ENCODE measurements at places on chromosomes 7 and 10. TPM values are rescaled to one million over a fixed set of nuclear protein-coding genes. Genes with fewer than 3 reads are reported as not detected.

Gene MYH16
- 0.18 TPM for total RNA-seq

DNA sequence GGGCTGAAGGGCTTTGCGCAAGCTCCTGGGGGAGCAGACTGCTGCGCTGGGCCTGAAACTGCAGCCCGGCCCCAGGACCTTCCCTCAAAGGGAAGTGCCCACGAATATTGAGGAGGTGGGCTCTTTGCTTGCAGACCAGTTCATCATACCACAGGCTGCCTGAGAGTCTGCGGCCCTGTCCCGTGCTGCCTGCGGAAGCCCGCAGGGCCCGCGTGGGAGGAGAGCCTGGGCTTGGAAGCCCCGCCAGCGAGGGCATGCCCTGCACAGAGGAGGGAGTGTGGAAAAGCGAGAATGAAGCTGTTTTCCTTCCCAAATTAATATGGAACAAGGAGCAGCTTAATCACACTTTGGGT, 83.6 kb upstream of the MKI67 start:
- H3K4me3 ChIP-seq: peak overlapping the region; percentile 4
- H3K36me3 ChIP-seq: no peaks in the 10 kb centered on the region
- no peaks in the 10 kb centered on the region for H3K4me1 ChIP-seq
- H3K27me3 ChIP-seq: no peaks in the 10 kb centered on the region

Gene OR13A1
- total RNA-seq: not detected

DNA sequence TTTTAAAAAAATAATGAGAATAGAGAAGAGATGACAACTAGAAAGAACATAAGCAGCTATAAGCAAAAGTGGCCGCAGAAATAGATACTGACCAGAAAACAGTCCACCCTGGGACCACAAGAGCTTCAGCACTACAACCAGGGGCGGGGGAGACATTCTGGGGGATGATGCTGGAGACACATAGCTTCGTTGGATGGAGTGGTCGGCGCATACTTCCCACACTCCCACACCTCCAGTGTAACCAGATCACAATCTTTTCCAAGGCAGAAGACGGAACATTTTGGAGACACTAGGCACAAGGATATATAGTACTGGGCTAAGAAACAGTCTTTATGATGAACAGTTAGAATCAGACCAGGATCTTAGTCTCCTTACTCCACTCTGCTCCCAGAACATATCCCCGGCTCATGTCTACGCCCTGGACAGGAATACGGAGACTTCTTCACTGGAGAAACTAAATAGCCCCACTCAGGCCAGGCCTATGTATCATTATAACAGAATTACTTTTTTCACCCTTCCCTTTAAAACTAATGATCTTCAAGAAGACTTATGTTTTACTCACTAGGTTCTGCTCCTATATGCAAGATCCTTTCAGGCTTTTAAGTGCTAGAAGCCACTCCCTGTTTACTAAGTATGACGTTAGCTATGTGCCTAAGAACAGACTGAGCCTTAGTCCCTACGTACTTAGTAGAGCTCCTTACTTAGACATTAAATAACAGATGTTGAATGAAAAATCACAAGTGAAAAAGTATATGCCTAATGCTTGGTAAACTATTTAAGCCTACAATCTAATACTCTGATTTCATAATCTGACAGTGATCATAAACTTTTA, 169.6 kb downstream of the SRPK2 start:
- H3K27me3 ChIP-seq: no peaks in the 10 kb centered on the region
- H3K4me1 ChIP-seq: peaks cover 8% of the 10 kb centered on the region
- no peak overlapping the region for H3K4me3 ChIP-seq
- no peaks in the 10 kb centered on the region for H3K36me3 ChIP-seq
- peak; percentile 66 for DNase-seq

- no peak for DNase-seq
- no peaks in the 10 kb centered on the region for H3K4me1 ChIP-seq
- H3K27ac ChIP-seq: no peak overlapping the region
- H3K4me3 ChIP-seq: no peak overlapping the region
- peaks cover 7% of the 10 kb centered on the region for H3K27me3 ChIP-seq
- H3K36me3 ChIP-seq: no peaks in the 10 kb centered on the region
These were observed 28.6 kb downstream of the MRPL32 start for GRCh38 chr7:42960762-42961161.

- no peak overlapping the region for H3K27ac ChIP-seq
- H3K4me1 ChIP-seq: no peaks in the 10 kb centered on the region
- no peak for DNase-seq
- H3K4me3 ChIP-seq: no peak overlapping the region
These were observed 12.6 kb downstream of the AP3M1 start for GRCh38 chr10:74137992-74138391.

Gene FAM241B
- total RNA-seq: 0.18 TPM

Gene TRPV5
- not detected for total RNA-seq

Gene C10orf67
- total RNA-seq: 0.18 TPM

- no peaks in the 10 kb centered on the region for H3K36me3 ChIP-seq
- no peak overlapping the region for H3K27ac ChIP-seq
- peak; percentile 17 for DNase-seq
- no peak overlapping the region for H3K4me3 ChIP-seq
These were observed 61.2 kb upstream of the LRRN3 start for GRCh38 chr7:111029574-111030251.

GRCh38 chr7:91330866-91331265, 66.6 kb downstream of the FZD1 start:
- no peak overlapping the region for H3K27ac ChIP-seq
- no peaks in the 10 kb centered on the region for H3K36me3 ChIP-seq
- no peak for DNase-seq
- no peak overlapping the region for H3K4me3 ChIP-seq

- H3K4me3 ChIP-seq: no peak overlapping the region
- DNase-seq: peak; percentile 45
- H3K4me1 ChIP-seq: 0 out of 2 replicates have a peak, but pooled peaks cover 2% of the 10 kb centered on the region
- H3K27ac ChIP-seq: peak overlapping the region; percentile 35
These were observed 323.6 kb downstream of the BBS9 start for GRCh38 chr7:33452805-33453502.

Gene OR2A12
- not detected for total RNA-seq

Gene VIPR2
- total RNA-seq: not detected

DNA sequence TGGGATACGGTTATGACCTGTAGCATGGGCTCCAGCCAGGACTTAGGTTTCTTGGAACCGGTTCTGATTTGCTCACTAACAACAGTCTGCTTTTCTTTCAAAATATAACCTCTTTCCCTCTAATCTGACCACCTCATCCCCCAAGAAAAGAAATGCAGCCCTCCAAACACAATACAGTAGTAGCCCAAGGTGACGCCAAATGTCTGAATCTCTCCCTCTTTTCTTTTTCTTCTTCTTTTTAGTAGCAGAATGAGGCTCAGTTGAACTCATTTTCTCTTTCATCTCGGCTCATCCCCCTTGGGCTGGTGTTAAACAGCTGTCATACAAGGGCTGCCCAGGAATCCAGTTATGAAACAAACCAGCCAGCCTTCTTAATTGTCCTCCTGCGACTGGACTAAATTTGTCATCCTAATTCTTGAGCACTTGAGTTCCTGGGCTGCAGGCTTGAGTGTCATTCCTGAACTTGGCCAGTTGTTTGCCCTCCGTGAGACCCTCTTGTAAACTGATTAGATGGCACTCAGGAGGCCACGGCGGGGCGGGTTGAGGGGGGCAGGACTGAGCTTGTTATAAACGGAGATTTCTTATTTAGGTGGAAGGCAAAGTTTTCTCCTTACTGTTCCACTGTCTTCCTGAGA, 94.8 kb downstream of the SORCS3 start:
- no peaks in the 10 kb centered on the region for H3K36me3 ChIP-seq
- no peak overlapping the region for H3K27ac ChIP-seq
- H3K4me1 ChIP-seq: no peaks in the 10 kb centered on the region
- no peak overlapping the region for H3K4me3 ChIP-seq
- DNase-seq: no peak
- H3K27me3 ChIP-seq: no peaks in the 10 kb centered on the region

DNA sequence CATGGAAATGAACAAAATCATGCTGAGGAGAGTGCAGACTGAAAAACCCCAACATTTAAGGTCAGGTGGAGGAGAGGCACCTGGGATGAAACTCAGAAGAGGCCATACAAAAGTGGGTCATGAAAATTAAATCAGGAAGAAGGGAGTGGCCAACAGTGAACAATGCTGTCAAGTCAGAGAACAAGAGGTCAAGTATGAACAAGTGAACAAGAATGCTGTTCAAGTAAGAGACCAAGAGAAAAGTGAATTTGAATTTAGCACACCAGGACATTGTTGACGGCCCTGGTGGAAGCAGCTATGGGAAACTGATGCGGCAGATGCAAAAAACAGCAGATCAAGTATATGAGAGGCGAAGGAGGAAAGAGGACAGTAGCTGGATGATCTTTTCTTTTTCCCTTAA, 7.9 kb downstream of the CEP41 start:
- H3K4me3 ChIP-seq: no peak overlapping the region
- H3K27ac ChIP-seq: no peak overlapping the region
- DNase-seq: peak; percentile 29
- no peaks in the 10 kb centered on the region for H3K27me3 ChIP-seq
- H3K4me1 ChIP-seq: peaks cover 13% of the 10 kb centered on the region
- no peaks in the 10 kb centered on the region for H3K36me3 ChIP-seq

DNA sequence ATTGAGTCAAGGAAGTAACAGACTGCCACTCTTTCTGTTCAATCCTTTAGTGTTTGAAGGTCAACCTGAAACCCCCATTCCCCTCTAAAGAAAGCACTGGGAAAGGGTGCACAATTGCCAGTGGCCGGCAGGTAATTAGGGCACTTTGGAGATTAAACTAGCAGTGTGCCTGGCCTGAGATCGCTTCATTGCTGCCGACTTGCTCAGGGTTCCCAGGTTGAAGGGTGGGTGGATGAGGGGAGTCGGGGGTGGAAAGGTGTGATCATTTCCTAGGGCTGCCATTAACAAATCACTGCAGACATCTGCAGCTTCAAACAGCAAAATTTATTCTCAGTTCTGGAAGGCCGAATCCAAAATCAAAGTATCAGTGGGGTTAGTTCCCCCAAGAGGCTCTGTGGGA, 16.3 kb upstream of the BTBD16 start:
- peaks cover 6% of the 10 kb centered on the region for H3K4me1 ChIP-seq
- H3K27me3 ChIP-seq: no peaks in the 10 kb centered on the region
- no peak for DNase-seq
- no peak overlapping the region for H3K27ac ChIP-seq
- H3K4me3 ChIP-seq: no peak overlapping the region

GRCh38 chr10:20887706-20888555, 9.2 kb downstream of the NEBL start:
- H3K4me3 ChIP-seq: no peak overlapping the region
- DNase-seq: no peak
- no peaks in the 10 kb centered on the region for H3K27me3 ChIP-seq
- no peaks in the 10 kb centered on the region for H3K36me3 ChIP-seq

DNA sequence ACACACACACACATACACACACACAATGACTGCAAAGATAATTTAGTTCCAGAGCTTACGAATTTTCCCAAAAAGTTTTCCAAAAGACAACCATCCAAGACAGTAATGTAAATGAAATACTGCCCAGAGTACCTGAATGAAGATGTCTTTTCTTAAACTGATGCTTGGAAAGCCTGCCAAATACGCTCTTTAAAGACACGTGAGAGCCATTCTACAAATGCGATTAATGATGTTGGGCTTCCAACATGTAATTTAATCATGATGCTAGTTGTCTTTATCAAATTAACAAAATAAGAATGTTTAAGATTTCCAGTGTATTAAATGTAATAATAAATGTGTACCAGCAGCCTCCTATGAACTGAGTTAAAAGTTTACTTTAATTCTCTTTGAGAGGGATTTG, 11.1 kb downstream of the ERCC6 start:
- H3K27ac ChIP-seq: no peak overlapping the region
- H3K4me3 ChIP-seq: no peak overlapping the region
- H3K27me3 ChIP-seq: no peaks in the 10 kb centered on the region
- no peak for DNase-seq

- no peak overlapping the region for H3K27ac ChIP-seq
- no peaks in the 10 kb centered on the region for H3K4me1 ChIP-seq
- DNase-seq: no peak
- H3K4me3 ChIP-seq: no peak overlapping the region
- H3K27me3 ChIP-seq: 0 out of 2 replicates have a peak, but pooled peaks cover 2% of the 10 kb centered on the region
These were observed 992 bp upstream of the SLC39A12 start for GRCh38 chr10:17950726-17951125.

Gene FOXI2
- not detected for total RNA-seq

DNA sequence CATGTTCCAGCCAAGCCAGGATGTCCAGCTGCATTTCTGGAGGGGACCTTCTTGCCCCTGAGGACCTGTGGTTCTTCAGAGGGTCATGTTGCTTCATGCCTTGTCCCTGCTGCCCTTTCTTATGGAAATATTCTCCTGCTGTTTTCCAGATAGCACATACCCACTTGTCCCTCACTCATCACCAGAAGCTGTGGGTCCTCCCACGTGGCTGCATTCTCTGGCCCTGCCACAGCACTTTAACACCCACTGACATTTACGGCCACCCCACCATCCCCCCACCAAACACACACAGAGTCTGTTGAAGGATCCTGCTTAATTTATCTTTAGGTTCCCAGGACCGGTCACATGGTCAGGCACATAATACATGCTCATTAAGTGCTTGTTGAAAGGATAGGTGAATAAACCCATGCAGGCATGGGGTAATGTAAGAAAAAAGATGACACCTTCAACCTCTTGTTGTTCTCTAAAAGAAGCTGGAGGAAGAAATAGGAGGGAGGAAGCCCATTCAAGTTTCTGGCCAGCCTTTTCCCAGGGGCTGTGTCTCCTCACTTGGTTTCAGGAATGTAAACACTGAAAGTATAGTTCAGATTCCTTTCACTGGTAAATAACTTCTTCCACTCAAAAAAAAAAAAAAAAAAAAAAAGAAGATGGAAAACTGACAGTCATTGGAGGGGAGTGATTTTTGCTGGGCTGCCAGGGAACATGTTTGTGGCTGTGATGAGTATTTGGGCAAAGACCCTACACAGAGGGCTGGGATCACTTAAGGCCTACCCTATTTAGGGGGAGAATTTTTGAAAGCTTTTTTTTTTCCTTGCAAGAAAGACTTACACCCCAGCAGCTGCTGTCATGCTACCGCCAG, 19.8 kb upstream of the BMPER start:
- no peaks in the 10 kb centered on the region for H3K36me3 ChIP-seq
- DNase-seq: peak; percentile 52
- H3K4me3 ChIP-seq: no peak overlapping the region
- H3K27me3 ChIP-seq: peaks cover 5% of the 10 kb centered on the region

- H3K4me3 ChIP-seq: no peak overlapping the region
- no peaks in the 10 kb centered on the region for H3K36me3 ChIP-seq
- DNase-seq: no peak
- peak overlapping the region; percentile 52 for H3K27ac ChIP-seq
These were observed 3.4 kb downstream of the CDK1 start for GRCh38 chr10:60781661-60782060.

GRCh38 chr10:128630787-128631252, 504.6 kb upstream of the MKI67 start:
- H3K4me1 ChIP-seq: no peaks in the 10 kb centered on the region
- H3K27me3 ChIP-seq: no peaks in the 10 kb centered on the region
- DNase-seq: no peak
- no peaks in the 10 kb centered on the region for H3K36me3 ChIP-seq
- H3K27ac ChIP-seq: no peak overlapping the region

GRCh38 chr7:107693396-107693795, 32.8 kb downstream of the SLC26A4 start:
- H3K27me3 ChIP-seq: no peaks in the 10 kb centered on the region
- no peak overlapping the region for H3K27ac ChIP-seq
- peaks cover 17% of the 10 kb centered on the region for H3K4me1 ChIP-seq
- H3K4me3 ChIP-seq: no peak overlapping the region
